NCI-H446 treated with DMSO at 0.1 percent for 48 hours (cell line): ENCODE measurements at places on chromosomes 4 and X.
A peak's percentile ranks its signal among the peaks of the same experiment; 100 is the strongest.

GRCh38 chrX:110733166-110733565, 62.5 kb downstream of the CHRDL1 start:
- no peak for DNase-seq

GRCh38 chrX:40966213-40966820, 118.9 kb upstream of the USP9X start:
- DNase-seq, result no peak

DNA sequence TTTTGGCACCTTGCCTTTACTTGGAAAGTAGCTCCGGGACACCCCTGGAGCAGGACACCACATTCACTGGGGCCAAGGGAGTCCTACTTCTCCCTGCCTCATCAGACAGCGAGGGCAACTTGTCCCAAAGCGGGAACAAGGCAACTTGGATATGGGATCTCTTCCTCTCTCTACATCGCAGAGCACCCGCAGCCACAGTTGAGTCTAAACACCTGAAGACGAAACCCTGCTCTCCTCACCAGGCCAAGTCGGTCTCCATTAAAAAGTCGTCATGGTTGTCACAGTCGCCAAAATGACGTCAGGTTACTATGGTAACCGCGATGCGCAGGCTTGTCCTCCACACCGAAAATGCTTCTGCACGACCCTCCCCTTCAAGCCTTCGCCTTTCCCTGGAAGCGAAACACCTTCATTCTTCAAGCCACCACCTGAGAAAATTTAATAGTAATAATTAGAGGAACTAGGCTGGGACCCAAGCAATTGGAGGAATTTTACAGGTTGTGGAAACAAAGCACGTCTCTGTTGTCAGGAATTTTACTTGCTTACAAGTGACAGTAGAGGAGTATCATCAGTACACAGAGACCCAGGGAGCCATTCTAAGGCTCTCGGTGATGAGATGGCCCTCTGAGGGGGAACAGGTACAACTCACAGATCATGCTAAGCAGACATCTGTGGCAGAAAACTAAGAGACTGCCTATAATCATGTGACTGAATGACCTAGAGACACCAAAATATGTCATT, 30.5 kb upstream of the TCEAL4 start:
- no peak for DNase-seq

- no peak for DNase-seq
Observed at GRCh38 chrX:136104936-136105335, 42.4 kb upstream of the FHL1 start.

GRCh38 chr4:145797278-145797677, 117.3 kb downstream of the C4orf51 start:
- DNase-seq, result no peak

GRCh38 chr4:74528178-74528577, 83.2 kb downstream of the AREG start:
- no peak for DNase-seq

DNA sequence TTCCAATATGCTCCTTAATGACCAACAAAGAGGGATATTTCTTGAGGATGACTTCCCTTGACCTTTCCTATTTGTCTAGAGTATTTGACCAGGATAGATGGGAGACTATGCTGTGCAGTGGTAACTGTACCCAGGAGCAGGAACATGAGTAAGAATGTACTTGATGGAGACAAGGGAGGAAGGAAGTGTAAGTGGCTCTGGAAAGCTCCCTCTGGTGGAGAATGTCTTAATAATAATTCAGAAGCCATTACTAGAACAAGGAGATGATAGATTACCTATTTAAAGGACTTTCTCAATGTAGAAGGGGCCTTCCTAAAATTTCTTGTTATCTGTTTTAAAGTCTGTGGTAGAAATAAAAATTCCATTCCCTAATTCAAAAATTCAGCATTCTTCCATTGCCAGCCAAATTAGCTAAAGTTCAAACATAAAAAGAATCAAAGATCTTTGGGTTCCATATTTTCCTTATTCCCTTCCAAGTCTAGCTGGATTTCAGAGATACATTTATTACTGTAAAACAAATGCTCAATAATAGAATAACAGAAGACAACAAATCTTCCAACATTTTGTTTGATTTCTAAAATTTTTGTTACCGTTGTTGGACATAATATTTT, 83.8 kb downstream of the GRID2 start:
- DNase-seq, result peak; percentile 37

- no peak for DNase-seq
Observed at GRCh38 chrX:78934866-78935265, 10.3 kb upstream of the P2RY10 start.

- no peak for DNase-seq
Observed at GRCh38 chrX:135923353-135923752, 29.8 kb downstream of the SAGE1 start.

- DNase-seq, result peak; percentile 82
Observed at GRCh38 chrX:136525738-136526606, 6.0 kb upstream of the VGLL1 start.

- no peak for DNase-seq
Observed at GRCh38 chr4:179110816-179111215, 1668.6 kb upstream of the AGA start.

DNA sequence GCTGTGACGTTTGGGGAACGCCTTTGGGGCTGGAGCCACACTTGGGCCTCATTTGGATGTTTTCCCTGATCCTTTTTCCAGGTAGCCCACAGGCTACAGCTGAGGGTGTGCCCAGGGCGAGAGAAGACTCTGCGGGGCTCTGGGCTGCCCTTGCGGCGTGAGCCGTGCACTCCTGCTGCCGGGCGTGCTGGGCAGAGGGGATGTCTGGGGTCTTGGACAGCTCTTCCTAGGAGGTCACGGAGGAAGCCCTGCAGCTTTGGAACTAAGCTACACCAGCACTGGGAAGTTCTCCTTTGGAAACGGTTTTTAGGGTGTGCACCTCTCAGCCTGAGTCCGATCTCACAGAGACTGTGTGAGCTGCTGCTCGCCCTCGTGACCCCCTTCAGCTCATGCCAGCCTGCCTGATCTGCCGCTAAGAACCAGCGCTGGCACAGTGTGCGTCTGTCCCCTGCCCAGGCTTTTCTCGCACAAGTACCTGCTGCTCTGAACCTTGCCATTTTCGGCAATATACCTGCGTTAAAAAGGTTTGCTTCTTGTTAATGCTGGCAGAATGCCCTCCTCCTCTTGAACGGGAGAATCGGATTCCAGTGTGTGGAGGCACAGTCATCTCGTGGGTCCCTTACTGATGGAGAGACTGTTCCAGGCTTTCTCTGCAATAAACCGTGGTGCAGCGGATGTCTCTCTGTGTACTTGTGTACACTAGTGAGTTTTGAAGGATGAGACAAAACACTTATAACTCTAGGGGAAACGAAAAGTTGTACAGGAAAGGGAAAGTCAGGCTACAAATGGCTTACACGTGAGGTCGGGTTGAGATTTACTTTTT, 14.3 kb downstream of the MSANTD1 start:
- no peak for DNase-seq
